ENCODE measurements at places on chromosomes 12 and 14. TPM values are rescaled to one million over a fixed set of nuclear protein-coding genes. Genes with fewer than 3 reads are reported as not detected.

The MAP3K9 gene
- 0.84 TPM for total RNA-seq

The DHH gene
- total RNA-seq: not detected

The HCAR2 gene
- not detected for total RNA-seq

The ABCB9 gene
- total RNA-seq: 7.7 TPM

The NPFF gene
- not detected for total RNA-seq

The MIP gene
- not detected for total RNA-seq

The KCNH3 gene
- 2.2 TPM for total RNA-seq

All from bronchus fibroblast of lung (primary cell).